ENCODE measurements at places on chromosomes 12 and 14.

- H3K4me1 ChIP-seq = no peaks in the 10 kb centered on the region
- no peaks in the 10 kb centered on the region for H3K36me3 ChIP-seq
- H3K27ac ChIP-seq = no peak overlapping the region
- DNase-seq = no peak
- H3K27me3 ChIP-seq = no peaks in the 10 kb centered on the region
- no peak overlapping the region for H3K4me3 ChIP-seq
These were observed 30.3 kb downstream of the FBXL14 start for GRCh38 chr12:1564067-1564466.

GRCh38 chr12:56172839-56173238 is 14.7 kb downstream of the MYL6 start:
- peaks cover 97% of the 10 kb centered on the region for H3K36me3 ChIP-seq
- no peaks in the 10 kb centered on the region for H3K27me3 ChIP-seq
- no peak for DNase-seq
- H3K4me1 ChIP-seq = no peaks in the 10 kb centered on the region
- H3K4me3 ChIP-seq = no peak overlapping the region

DNA sequence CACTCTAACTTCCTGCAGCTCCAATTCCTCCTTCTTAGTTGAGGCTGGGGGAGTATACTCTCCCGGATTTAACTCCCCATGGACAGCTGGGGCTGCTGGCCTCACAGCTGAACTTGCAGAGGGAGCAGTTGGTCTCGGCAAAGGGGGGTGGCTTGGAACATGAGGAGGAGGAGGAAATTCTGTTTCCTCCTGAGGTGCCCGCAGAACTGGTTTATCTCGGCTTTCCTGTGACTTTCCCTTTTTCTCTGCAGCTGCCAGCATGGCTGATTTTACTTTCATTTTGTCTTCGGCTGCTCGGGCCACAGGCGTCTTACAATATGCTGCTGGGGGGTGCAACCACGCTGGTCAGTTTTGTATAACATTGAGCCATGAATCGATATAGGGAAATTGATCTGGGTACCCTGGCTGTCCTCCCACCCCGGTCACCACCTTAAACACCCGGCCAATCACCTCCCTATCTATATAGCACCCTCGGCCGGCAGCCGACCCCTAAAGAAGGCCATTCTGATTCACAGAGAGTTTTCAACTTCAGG is 1317.6 kb downstream of the TMEM121 start:
- no peak for DNase-seq
- no peaks in the 10 kb centered on the region for H3K36me3 ChIP-seq
- peaks cover 4% of the 10 kb centered on the region for H3K4me1 ChIP-seq
- peak overlapping the region; percentile 42 for H3K4me3 ChIP-seq
- no peaks in the 10 kb centered on the region for H3K27me3 ChIP-seq
- peak overlapping the region; percentile 71 for H3K27ac ChIP-seq

DNA sequence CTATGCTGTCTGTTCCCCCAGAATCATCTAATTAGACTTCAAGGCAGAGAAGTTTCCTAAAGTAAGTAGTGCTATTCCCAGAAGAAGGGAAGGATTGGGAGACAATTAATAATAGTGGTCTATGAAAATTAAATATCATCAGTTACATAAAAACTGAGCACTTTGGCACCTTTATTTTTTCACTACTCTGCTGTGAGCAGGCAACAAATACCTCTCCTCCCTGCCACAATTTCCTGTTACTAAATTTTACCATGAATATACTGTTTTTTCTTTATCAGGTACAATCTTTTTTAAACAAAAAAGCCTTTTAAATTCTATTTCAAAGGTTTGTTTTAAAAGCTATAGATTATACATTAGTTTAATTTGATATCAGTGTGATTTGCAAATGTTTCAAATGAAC is 29.4 kb upstream of the KRAS start:
- H3K4me1 ChIP-seq = no peaks in the 10 kb centered on the region
- no peaks in the 10 kb centered on the region for H3K27me3 ChIP-seq
- no peak overlapping the region for H3K4me3 ChIP-seq

GRCh38 chr14:104443391-104444158 is 136.0 kb upstream of the C14orf180 start:
- no peaks in the 10 kb centered on the region for H3K36me3 ChIP-seq
- H3K4me1 ChIP-seq = no peaks in the 10 kb centered on the region
- DNase-seq = no peak
- no peak overlapping the region for H3K27ac ChIP-seq
- no peak overlapping the region for H3K4me3 ChIP-seq
- H3K27me3 ChIP-seq = no peaks in the 10 kb centered on the region

DNA sequence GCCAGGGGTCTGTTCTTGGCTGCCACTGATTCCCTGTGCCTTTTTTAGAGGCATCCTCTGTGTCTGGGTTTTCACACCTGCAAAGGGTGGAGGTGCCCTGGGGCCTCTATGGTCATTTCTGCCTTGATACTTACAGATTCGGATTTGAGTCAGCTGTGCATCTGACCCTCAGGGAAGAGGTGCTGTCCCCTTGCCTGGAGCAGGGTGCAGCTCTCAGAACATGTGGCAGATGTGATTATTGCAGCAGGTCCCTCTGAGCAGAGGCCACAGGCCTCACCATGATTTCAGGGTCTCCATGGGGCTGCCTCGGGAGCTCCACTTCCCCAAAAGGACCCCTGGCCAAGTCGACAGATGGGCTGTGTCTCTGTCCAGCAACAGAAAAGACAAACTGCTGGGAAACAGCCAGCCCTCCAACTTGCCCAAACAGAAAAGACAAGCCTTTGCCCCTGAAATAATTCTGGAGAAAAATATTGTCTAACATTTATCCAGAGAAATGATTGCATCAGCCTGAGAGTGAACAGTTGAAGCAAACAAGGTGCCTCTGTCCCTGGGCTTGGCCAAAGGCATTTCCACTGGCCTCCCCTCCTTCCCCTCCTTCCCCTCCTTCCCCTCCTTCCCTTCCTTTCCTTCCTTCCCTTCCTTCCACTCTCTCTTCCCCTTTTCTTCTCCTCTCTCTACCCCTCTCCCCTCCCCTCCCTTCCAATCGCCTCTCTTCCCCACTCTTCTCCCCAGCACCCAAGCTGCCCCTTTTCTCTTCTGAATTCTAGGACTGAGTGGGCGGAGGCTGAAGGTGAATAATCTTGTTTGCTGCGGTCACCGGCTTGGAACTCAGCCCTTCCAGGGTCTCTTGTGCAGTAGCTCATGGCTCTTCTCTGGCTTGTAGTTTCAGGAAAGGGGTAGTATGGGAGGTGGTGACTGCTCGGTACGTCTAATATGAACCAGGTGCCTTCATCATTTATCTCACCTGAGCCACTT is 676 bp downstream of the SERPINA3 start:
- DNase-seq = no peak
- H3K36me3 ChIP-seq = peaks cover 3% of the 10 kb centered on the region
- peak overlapping the region; percentile 15 for H3K4me3 ChIP-seq
- H3K4me1 ChIP-seq = no peaks in the 10 kb centered on the region
- H3K27ac ChIP-seq = peak overlapping the region; percentile 31

DNA sequence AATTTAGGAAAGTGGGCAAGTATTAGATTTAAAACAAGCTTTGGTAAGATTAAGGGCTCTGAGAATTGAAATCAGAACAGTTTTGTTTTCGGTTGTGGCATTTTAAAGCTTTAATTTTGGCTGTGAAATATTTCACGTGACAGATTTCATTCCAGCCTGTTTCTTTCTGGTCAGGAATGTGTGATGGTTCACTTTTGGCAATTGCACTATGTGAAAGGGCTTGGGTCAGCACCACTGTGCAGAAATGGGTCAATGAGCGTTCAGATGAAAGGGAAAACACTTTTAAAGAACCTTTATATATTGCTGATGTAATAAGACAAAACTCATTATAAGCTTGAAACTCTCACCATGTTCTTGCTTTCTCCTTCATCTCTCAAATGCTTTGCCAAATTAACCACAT is 17.1 kb downstream of the NUBPL start:
- H3K36me3 ChIP-seq = peaks cover 5% of the 10 kb centered on the region
- no peaks in the 10 kb centered on the region for H3K27me3 ChIP-seq
- DNase-seq = no peak
- H3K27ac ChIP-seq = peak overlapping the region; percentile 74
- peaks cover 42% of the 10 kb centered on the region for H3K4me1 ChIP-seq
- H3K4me3 ChIP-seq = no peak overlapping the region

DNA sequence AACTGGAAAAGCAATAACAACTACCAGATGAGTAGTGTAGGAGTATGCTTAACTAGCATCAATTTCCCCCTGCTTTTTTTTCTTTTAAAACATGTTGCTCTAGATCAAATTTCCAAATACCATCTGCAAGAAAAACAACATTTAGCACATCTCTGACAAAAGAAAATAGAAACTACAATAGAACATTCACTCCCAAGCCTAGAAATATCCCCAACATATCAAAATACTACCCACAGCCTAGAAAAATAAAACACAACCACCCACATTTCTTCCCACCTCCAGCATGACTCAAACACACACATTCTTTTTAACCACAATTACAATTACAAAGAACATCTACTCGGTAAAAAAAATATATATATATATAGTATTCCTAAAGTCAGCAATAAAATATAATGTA is 120.0 kb downstream of the PPFIA2 start:
- no peak overlapping the region for H3K4me3 ChIP-seq
- H3K4me1 ChIP-seq = no peaks in the 10 kb centered on the region
- no peaks in the 10 kb centered on the region for H3K36me3 ChIP-seq
- no peak overlapping the region for H3K27ac ChIP-seq
- DNase-seq = no peak

GRCh38 chr14:101709533-101709881 is 52.0 kb upstream of the PPP2R5C start:
- H3K27ac ChIP-seq = no peak overlapping the region
- H3K36me3 ChIP-seq = no peaks in the 10 kb centered on the region
- H3K4me1 ChIP-seq = peaks cover 26% of the 10 kb centered on the region
- DNase-seq = no peak
- H3K27me3 ChIP-seq = no peaks in the 10 kb centered on the region

DNA sequence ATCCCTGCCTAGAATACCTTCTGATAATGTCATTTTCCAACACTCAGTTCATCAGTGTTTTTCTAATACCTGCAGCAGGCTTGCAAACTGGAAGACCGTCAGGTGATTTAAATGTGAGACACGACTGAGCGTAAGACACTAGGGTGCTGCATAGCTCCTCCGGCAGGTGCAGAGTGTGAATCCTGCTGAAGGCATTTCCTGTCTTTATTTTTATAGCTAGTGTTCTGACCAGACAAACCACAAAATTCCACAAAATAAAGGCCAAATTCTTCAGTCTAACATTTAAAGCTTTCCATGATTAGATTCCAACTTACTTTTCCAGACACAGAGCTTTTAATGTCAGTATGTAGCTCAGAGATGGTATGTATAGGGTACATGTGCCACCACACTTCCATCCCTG is 70.7 kb downstream of the BBS10 start:
- H3K4me1 ChIP-seq = no peaks in the 10 kb centered on the region
- no peaks in the 10 kb centered on the region for H3K27me3 ChIP-seq
- no peak for DNase-seq
- no peak overlapping the region for H3K27ac ChIP-seq

- H3K27me3 ChIP-seq = no peaks in the 10 kb centered on the region
- DNase-seq = no peak
- H3K27ac ChIP-seq = no peak overlapping the region
- no peak overlapping the region for H3K4me3 ChIP-seq
These were observed 203.3 kb upstream of the KRR1 start for GRCh38 chr12:75714462-75715322.

GRCh38 chr12:111171345-111171744 is 197.6 kb downstream of the PHETA1 start:
- H3K27me3 ChIP-seq = no peaks in the 10 kb centered on the region
- no peak for DNase-seq
- no peak overlapping the region for H3K27ac ChIP-seq
- no peaks in the 10 kb centered on the region for H3K36me3 ChIP-seq
- no peak overlapping the region for H3K4me3 ChIP-seq
- H3K4me1 ChIP-seq = no peaks in the 10 kb centered on the region
